ENCODE measurements at places on chromosomes 4 and X.

DNA sequence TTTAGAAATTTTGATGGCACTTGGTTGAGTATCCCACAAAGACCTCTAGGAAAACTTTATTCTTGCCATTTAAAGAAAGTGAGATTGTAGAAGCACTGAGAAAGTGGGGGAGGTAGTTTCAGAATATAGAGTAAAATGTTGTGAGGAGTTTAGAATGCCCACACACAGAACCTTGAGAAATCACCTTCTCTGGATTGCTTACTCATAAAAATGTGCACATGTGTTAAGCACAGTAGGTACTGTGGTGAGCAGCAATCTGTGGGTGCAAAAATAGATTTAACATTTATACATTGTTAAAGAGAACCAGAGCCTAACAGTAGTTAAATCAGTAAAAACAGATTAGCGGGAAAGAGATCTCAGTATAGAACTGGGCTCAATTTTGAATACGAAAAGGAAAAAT is 201.2 kb upstream of the NWD2 start:
- DNase-seq, result no peak

GRCh38 chr4:103424853-103425252 is 226.7 kb upstream of the CENPE start:
- DNase-seq, result no peak

DNA sequence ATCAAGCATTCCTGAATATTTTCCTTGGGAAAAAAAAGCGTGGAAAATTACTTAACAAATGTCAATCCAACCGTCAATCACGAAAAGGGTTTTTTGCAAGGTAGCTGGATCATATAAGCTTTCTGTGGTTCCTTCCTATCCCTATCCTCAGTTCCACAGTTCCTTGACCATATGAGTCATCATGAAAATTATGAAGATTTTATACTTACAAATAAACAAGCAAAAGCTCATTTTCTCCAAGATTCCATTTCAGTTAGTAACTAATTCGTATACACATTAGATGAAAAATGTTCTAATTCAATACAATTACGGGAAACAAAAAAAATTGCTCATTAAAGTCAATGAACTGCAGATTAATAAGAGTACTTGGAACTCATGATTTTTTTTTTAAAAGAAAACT is 228.8 kb downstream of the NSUN7 start:
- DNase-seq, result no peak

DNA sequence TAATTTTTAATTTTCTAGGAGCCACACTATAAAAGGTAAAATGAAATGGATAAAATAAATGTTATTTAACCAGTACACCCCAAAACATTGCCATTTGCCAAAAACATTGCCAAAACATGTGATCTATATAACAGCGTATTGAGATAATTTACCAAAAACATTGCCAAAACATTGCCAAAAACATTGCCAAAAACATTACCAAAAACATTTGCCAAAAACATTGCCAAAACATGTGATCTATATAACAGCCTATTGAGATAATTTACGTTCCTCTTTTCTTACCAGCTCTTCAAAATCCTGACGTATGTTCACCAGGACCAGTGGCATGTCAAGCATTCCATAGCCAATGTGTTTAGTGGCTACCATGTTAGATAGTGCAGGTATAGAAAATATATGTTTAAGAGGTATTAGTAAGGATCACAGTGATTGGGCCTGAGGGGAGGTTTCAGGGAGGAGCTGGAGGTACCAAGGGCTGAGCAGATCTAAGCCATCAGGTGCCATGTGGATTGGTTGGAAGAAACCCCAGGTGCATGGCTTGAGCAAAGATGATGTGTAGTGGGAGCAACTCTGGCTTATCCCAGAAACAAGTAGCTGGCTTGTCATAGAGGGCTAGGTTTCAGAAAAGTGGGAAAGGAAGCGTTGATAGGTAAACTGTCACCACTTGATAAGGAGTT is 42.6 kb downstream of the RAPGEF2 start:
- no peak for DNase-seq

DNA sequence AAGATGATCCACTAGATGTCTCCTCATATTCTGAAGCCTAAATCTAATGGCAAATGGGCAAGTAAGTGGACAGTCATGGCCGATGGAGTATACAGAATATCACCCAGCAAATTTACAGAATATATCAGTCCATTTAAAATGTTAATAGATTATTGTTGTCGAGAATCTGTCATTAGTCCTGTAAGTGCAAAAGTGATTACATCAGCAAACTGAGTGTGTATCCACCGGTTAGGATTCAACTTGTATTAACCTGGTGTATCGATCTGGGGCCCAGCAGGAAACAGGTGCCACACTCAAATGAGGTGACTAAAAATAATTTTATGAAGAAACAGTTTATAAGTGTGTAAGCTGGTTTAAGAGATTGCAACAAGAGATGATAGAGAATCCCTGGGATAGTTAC is 367.9 kb upstream of the FAM47C start:
- DNase-seq, result no peak

- no peak for DNase-seq
Measured at GRCh38 chrX:107542040-107542439, 86.3 kb upstream of the PRPS1 start.

DNA sequence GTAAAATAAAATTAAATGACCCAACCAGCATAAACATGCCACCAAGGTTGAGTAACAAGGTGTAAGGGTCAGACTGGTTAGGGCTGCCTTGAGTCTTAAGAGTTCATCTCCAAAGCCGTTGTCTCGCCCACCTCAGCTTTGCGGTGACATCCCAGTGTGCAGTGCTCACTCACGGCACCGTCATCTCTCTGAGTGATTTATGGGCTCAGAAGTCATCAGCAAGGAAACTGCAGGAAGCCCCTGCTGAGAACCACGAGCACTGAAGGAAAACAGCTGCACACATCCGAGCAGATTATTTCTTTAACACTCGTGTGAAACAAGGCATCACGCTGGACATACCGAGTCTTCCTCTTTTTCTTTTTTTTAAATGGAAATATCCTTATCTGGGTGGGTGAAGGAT is 411.1 kb downstream of the TRIML1 start:
- DNase-seq, result no peak

- DNase-seq, result no peak
Measured at GRCh38 chrX:110331444-110332030, 13.7 kb upstream of the AMMECR1 start.

DNA sequence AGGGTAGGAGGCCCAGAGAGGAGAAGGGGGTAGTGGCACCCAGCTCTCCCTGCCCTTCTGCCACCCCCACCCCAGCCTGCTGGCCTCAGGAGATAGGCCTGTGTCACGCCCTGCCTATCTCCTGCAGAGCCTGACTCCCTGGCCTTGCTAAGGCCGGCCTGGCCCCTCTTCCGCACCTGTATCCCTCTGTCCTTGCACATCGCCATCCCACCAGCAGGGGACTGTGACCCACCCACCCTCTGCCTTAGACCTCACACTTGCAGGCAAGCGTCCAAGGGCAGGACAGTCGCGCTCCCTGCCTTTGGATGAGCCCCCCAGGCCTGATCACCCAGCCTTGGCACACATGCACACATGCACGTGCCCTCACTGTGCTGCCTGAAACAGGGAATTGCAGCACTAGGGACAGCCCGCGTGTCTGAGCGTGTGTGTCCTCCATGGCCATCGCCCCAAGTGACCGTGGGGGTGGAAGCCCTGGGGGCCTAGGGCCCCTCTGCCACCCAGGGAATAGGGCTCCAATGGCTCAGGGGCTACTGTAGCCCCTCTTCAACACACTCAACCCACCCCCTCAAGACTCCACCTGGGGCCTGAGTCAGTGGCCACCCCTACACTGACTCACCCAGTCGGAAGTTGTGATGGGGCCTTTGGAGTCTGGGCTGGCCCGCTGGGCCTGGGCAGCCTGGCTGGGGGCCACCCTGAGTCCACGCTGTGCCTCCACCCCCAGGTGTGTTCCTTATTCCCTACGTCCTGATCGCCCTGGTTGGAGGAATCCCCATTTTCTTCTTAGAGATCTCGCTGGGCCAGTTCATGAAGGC is 2.1 kb downstream of the SLC6A8 start:
- DNase-seq, result no peak

GRCh38 chr4:173821876-173822275 is 291.8 kb upstream of the HAND2 start:
- no peak for DNase-seq

- DNase-seq, result no peak
Measured at GRCh38 chr4:102639598-102639997, 121.2 kb downstream of the MANBA start.

DNA sequence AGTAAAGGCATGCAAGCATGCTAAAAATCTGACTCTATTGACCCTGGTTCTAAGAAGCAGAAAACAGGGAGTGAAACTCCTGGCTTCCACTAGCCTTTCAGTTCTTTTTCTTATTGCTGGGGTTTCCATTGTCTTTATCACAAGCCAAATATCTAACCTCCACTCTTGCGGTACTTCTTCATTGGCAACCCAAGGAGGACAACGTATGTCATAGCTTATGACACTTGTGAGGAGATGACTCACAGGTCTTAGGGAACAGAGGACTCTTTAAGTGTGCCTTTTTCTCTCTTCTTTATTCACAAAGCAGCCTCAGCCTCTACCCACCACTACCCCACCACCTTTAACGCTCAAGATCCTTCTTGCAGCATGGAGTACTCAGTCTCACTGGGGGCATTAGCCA is 124.2 kb downstream of the GUCY2F start:
- DNase-seq, result no peak

DNA sequence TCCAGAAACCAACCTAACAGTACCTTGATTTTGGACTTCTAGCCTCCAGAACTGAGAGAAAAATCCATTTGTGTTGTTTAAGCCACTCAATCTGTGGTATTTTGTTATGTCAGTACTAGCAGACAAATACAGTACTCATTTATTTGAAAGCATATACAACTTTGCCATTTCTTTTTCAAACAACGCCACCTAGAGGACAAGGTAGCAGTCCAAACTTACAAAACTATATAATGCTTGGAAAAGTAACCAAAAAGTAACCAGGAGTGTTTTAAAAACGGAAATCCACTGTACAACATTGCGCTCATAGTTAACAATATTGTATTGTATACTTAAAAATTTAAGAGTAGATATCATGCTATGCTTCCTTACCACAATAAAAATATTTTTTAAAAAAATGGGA is 37.0 kb upstream of the FGF13 start:
- DNase-seq, result no peak

GRCh38 chr4:157265281-157265680 is 44.8 kb downstream of the GRIA2 start:
- DNase-seq, result no peak

- no peak for DNase-seq
Measured at GRCh38 chrX:52574416-52575275, 57.8 kb upstream of the XAGE1B start.

DNA sequence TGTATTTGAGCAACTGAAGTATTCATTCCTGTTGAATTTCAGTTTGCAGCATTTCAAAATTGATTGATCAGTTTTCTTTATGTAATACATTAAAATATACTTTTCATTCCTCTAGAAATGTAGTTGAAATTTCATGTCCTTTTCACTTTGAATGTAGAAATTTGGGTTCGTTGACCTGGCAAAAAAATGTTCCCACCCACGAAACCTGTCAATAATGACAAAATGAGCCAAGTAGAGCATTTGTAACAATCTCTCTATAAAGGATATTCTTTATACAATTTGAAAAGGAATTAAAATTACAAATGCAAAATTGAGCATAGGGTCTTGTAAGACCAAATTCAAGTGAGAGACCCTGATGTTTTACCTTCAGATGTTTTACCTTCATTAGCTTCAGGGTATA is 283.9 kb downstream of the ANKRD50 start:
- DNase-seq, result no peak

GRCh38 chrX:22015139-22015750 is 16.9 kb upstream of the PHEX start:
- no peak for DNase-seq

- no peak for DNase-seq
Measured at GRCh38 chrX:154517101-154517781, 1.2 kb upstream of the FAM3A start.

- no peak for DNase-seq
Measured at GRCh38 chrX:13903405-13903804, 86.5 kb upstream of the GPM6B start.

GRCh38 chrX:74251006-74251930 is 52.7 kb upstream of the ZCCHC13 start:
- DNase-seq, result no peak

DNA sequence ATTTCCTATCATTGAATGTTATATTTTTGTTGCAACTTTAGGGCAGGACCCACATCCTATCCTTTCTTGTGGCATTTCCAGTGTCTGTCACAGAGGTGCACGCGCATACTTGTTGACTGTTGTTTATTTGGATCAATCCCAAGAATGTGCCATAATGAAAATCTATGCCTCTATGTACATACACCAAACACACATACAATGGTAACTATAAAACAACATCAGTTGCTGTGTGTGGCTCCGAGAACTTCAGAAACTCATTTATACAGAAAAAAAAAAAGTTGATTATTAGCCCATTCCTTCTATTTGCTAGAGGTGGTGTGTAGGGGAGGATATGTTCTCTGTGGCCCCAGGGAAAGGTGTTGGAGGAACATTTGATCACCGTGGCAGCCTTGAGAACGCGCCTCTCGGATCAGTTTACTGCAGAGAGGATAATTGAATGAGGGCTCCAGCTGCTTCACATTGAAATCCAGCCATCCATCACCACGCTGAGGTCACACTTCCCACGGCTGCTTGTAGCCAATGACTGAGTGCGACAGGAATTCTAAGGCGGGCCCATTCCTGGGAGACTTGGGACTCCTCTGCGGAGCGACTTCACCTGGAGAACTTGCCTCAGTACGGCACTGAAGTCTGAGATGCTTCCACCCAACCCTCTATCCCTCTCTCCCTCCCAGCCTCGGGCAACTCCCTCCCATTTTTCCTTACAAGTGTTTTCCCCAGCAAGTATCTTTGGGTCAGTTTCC is 19.5 kb downstream of the SMPX start:
- no peak for DNase-seq

- DNase-seq, result no peak
Measured at GRCh38 chr4:41569961-41570360, 32.0 kb downstream of the LIMCH1 start.

DNA sequence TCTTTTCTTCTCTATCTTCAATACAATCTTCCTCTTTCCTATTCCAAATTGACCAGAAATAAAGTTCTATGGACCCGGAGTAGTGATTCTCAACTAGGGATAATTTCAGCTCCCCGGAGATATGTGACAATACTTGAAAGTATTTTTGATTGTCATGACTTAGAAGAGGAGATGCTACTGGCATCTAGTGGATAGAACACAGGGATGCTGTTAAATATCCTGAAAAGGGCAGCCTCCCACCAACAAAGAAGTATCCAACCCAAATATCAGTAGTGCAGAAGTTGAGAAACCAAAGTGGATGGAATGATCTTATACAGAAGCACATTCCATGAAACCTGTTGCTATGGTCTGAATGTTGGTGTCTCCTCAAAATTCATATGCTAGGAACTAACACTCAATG is 65.7 kb upstream of the NDST3 start:
- DNase-seq, result no peak

GRCh38 chrX:149120459-149120858 is 384.6 kb downstream of the IDS start:
- DNase-seq, result no peak

- DNase-seq, result no peak
Measured at GRCh38 chr4:169327951-169328350, 57.2 kb upstream of the SH3RF1 start.

Data from stimulated activated CD4-positive, alpha-beta T cell treated with anti-CD3 and anti-CD28 coated beads, Interleukin-1b, Interleukin-23, amount 100 ng/mL, for 1 hour (primary cell).